ENCODE measurements at places on chromosomes 16 and 17.

GRCh38 chr17:45228763-45229539, 7.3 kb downstream of the FMNL1 start:
- no peak for DNase-seq

GRCh38 chr17:34146440-34147043, 108.5 kb upstream of the CCL2 start:
- DNase-seq = no peak

DNA sequence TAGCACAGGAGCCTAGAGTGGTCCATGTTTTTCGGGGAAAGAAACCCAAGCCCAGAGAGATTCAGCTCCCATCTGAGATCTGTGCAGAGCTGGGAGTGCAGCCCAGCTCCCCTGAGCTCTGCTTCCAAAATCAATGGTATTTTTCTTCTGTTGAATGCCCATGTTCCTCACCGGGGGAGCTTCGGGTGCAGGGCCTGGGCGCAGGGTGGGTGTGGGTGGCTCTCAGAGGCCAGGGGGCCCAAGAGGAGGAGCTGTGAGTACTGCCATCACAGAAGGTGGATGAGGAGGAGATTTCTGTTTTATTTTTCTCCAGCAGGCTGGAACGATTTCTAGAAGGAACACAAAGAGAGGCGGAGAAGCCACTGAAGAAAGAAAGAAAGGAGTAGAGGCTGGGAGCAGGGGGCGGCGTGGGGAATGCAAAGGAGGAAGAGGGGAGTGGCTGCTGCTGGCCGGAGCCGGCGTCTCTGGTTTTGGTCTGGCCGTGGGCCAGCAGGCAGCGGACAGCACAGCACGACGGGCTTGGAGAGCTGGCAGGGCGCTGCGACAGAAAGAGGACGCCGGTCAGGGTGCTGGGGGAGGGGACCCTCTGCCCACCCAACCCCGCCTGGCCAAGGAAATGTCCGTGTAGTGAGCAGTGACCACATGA, 76.2 kb upstream of the KSR1 start:
- DNase-seq = no peak

GRCh38 chr16:48481772-48482171, 96.6 kb upstream of the SIAH1 start:
- no peak for DNase-seq

DNA sequence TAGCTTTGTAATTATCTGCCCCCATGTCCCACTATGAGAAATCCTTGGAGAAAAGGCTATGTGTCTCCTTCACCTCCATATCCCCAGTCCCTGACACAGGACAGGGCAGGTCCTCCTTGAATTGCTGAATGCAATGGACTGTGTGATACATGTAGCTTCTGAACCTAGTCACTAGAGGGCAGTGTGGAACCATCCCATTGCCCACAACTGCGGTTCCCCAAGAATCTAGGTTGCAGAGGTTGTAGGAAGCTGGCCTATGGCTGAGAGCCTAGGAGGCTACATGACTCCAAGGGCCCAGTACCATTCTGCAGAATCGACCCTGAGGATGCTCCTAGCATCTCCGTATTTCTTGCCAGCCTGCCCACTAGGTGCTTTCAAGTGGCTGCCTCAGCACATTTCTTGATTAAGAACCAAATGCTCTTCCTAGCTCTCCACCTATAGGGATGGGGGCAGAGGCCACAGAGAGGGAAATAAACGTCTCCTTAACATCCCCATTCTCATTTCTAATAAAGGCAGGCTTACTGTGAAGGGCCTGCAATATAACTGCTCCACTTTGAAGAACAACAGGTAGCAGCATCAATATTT, 394.0 kb downstream of the CA10 start:
- DNase-seq = no peak

DNA sequence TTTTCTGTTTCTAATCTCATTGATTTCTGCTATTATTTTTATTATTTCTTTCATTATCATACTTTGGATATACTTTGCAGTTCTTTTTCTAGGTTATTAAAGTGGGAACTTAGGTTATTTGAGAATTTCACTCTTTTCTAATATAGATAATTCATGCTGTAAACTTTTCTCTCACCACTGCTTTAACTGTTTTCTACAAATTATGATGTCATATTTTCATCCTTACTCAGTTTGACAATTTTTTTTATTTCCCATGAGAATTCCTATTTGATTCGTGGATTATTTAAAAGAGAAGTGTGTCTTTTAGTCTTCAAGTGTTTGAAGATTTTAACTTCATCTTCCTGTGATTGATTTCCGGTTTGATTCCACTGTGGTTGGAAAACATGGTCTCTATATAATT, 336.8 kb upstream of the SALL1 start:
- DNase-seq = no peak

DNA sequence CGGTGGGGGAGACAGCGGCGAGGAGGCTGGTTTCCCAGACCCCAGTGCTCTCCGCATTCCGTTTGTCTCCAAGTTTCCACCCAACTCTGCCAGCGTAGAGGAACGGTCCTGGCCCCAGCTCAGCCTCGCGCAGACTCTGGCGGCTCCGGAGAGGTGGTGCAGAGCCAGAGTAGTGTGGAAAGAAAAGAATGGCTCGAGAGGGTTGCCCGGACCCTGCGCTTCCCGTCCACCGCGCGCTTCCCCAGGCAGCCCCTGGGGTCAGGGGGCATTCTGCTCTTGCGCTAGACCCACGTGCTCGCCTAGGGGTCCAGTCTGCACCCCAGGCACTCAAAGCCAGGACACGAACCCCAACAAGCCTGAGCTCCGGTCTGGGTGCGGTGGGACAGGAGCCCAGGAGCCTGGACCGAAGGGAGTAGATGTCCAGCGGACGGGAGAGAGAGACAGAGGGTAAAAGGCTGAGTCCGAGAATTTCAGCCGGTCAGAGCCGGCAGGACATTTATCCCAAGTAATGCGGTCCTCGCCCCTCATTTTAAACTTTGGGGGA, 3.8 kb downstream of the PMP22 start:
- DNase-seq = no peak

- DNase-seq = no peak
These were observed 20.1 kb downstream of the GPRC5B start for GRCh38 chr16:19864566-19864965.

- DNase-seq = no peak
These were observed at the start of gene ALDH3A1 for GRCh38 chr17:19747829-19748806. ALDH3A1 (minus strand) TSS chr17:19748298; CDS start chr17:19745129, 3,169 bp downstream.

DNA sequence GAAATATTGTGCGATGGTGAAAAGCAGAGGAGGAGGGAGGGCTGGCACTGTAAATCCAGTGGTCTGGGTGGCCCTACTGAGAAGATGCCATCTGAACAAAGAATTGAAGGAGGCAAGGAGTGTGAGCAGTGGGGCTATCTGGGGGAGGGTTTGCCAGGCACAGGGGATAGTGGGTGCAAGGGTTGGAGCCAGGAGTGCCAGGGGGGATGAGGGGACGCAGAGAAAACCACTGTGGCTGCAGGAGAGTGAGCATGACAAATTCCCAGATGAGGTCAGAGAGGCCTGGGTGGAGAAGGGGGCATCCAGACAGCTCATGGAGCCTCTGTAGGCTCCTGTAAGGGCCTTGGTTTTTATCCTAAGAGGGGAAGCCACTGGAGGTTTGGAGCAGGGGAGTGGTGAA, 4.8 kb downstream of the XYLT2 start:
- DNase-seq = no peak

DNA sequence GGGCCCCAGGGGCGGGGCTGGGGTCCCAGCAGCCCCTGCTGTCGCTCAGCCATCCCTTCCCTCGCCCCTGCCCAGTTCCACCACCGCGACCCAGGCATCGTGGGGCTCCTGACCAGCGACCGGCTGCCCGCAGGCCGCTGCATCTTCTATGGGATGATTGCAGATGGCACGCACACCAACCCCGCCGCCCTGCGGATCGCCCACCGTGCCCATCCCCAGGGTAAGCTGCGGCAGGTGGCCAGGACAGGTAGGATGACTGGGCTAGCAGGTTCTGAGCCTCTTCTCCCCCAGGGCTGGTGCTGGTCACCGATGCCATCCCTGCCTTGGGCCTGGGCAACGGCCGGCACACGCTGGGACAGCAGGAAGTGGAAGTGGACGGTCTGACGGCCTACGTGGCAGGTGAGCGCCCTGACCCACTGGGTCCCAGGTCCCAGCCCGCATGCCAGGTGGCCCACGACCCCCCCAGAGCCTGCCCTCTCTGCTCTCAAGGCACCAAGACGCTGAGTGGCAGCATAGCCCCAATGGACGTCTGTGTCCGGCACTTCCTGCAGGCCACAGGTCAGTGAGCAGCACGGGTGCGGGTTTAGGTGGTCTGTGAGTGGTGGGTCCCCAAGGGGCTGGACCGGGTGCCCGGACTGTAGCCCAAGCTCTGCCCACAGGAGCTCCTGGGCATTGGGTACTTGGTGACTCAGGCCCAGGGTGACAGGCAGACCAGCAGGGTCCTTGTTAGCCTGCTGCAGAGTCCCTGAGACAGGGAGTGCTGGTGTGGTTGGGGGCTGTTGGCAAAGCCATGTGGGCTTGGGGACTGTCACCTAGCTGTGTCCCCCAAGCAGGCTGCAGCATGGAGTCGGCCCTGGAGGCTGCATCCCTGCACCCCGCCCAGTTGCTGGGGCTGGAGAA, 2.8 kb downstream of the CEMP1 start:
- no peak for DNase-seq

GRCh38 chr17:55451203-55451641, 29.6 kb upstream of the MMD start:
- no peak for DNase-seq

- DNase-seq = no peak
These were observed 12.4 kb upstream of the GFAP start for GRCh38 chr17:44927696-44928095.

GRCh38 chr16:58148099-58148498, 18.9 kb upstream of the CFAP20 start:
- no peak for DNase-seq

DNA sequence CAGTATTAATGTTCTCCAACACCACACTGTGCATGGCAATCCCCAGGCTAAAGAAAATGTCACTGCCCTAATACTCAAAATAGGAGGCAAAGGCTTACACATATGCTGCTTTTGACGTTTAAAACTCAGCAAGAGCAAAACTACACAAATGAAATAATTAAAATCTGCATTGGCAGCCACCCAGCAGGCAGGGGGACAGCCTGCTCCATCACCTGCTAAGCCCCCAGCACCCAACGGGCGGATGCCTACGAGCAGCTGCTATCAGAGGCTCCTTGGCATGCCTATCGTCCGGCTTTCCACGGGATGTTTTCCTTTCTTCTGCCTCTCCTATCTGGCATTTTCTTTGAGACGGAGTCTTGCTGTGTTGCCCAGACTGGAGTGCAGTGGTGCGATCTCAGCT, 337.5 kb downstream of the SOX9 start:
- no peak for DNase-seq

DNA sequence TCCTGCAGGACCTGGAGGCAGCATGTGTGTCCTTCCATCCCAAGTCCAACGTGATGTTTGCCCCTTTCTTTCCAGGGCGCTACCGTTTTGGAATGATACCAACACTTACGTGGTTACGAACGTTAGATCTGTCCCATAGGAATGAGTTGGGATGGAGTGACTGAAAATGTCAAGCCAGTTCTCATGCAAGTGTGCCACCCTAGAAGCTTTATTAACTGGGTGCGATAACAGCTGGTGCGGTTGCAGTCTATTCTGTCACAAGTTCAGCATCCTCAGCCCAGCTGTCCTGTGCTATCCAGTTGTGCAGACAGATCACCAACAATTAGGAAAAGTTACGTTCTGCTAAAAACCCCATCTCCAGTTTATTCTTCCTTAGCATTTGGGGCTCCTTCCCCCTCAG, 52.5 kb downstream of the BANP start:
- no peak for DNase-seq

GRCh38 chr16:67028696-67029253, at the start of gene CBFB:
CBFB (plus strand) TSS chr16:67029149; CDS start chr16:67029408, 259 bp downstream.
- DNase-seq = no peak

- DNase-seq = no peak
These were observed 60.7 kb downstream of the WSB1 start for GRCh38 chr17:27354491-27355081.

Measured in cortex of kidney (tissue), 1 donor.